Activated naive CD4-positive, alpha-beta T cell treated with anti-CD3 and anti-CD28 coated beads for 36 hours (primary cell): ENCODE measurements at places on chromosomes 6 and 20.

DNA sequence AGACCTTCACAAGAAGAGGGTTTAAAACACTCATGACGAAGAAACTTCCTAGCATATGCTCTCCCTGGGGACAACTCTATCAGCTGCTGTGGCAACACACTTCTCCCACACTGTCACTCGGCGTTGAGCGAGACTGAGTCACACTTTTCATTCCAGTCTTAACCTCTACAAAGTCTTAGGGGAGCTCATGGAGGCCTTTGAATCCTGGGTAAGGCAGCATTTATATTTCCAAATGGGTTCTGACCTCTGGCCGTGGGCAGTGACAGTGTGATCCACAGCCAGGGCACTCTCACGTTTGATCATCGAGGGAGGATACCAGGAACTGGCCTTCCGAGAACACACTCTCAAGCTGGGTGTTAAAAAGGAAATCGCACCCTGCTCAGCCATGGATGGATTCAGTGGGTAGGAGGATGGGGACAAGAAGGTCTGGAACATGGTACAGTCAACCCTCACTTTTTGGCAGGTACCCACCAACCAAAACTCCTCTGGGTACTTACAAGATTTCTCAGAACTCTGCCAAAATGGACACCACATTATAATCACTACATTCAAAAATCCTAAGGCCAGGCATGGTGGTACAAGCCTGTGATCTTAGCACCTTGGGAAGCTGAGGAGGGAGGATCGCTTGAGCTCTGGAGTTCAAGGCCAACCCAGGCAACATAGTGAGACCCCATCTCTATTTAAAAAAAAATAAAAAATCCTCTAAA lies 19.6 kb downstream of the RRBP1 start:
- no peak for DNase-seq

GRCh38 chr6:48426636-48427035 lies 315.6 kb upstream of the PTCHD4 start:
- DNase-seq = no peak

DNA sequence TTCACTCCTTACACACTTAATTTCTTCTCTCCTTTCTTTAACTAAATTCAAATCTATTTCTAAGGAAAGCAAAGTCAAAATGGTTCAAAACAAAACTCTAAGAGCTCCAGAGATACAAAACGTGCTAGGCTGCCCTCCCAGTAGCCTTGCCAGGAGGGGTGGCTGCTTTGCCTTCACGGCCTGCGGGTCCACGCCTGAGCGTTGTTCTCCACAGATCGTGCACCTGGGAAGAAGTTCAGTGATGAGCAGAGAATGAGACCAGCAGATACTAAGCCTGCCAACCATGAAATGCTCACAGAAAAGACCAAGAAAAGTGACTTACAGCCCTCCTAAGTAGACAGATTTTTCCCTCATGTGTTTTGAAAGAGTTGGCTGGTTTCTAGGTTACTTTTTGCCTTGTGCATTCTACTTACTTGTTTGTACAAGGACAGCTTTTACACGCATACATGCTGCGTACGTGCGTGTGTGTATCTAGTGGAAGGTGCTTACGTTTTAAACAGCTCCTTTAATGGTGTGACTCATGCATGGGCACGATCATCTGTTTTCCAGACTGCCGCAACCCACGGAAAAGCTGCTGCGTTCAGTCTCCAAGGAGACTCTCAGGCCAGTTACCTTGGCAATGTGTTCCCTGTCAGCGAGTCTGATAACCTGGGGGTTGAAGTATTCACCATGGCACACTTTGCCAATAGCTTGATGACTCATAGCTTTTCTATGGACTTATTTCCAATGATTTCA lies 32.4 kb upstream of the PBOV1 start:
- no peak for DNase-seq

GRCh38 chr6:37713529-37714119 lies 15.9 kb upstream of the MDGA1 start:
- no peak for DNase-seq

- no peak for DNase-seq
Observed at GRCh38 chr6:44504301-44504791, 116.8 kb downstream of the CDC5L start.

DNA sequence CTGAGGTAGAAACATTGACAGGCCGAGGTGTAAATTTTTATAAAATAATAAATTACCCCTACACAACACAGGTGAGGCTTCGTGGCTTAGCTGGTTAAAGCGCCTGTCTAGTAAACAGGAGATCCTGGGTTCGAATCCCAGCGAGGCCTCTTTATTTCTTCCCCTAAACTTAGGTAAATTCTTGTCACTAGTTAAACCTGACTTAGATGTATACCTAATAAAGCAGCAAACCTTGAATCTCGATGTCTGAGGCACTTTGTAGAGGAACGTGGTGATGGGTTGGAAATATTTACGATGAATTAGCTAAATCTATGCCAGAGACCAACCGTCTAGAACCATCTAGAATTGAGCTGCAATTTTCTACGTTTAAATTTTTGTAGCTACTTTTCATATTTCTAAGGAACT lies 185.6 kb downstream of the OR2B2 start:
- no peak for DNase-seq

GRCh38 chr6:168302534-168302933 lies 17.0 kb downstream of the DACT2 start:
- no peak for DNase-seq

DNA sequence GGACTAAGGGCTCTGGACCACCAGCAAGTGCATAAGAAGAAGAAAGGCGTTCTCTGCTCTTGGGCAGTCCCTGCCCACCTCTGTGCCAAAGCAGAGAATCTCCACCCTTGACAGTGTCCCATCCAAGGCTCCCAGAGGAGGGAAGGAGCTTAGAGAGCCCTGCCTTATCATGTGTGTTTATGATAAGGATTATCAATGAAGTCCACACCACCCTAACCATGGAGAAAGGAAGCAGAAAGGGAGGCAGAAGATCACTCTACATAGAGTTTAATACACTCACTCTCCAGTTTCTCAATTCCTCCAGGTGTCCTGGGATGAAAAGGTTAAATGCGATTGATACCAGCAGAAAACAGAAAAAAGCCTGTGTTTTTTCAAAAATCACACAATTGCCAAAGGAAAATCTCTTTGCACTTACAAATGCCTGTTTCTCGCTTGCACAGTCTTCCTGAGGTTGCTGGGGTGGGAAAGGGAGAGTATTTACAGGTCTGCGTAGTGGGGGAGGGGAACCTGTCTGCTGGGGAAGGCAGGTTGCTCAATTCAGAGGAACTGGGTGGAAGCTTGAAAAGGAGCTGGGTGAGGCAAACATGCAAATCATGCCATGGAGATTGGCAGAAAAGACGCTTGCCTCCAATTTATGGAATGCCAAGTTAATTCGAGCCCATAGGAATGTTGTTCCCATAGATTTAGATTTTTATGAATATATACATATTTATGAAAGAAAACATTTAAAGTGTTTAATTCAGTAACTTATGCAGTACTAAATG lies 104.0 kb downstream of the EYA2 start:
- DNase-seq = no peak

DNA sequence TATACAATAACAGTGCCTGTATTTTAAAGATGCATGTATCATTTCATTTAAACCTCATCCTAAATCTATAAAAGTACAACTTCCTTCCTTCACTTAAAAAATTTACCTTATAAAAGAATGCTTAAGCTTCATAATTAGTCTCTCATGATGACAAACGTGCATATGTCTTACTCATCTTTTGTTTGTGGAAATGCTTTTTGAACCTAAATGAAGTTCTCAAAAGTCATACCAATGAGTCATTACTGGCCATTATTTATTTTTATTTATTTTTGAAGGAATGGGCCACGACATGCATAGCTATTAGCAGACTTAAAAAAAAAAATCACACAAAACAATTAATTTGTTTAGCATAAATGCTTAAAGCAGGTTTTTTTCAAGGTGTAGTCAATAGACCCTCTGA lies 3.7 kb downstream of the TFB1M start:
- no peak for DNase-seq

DNA sequence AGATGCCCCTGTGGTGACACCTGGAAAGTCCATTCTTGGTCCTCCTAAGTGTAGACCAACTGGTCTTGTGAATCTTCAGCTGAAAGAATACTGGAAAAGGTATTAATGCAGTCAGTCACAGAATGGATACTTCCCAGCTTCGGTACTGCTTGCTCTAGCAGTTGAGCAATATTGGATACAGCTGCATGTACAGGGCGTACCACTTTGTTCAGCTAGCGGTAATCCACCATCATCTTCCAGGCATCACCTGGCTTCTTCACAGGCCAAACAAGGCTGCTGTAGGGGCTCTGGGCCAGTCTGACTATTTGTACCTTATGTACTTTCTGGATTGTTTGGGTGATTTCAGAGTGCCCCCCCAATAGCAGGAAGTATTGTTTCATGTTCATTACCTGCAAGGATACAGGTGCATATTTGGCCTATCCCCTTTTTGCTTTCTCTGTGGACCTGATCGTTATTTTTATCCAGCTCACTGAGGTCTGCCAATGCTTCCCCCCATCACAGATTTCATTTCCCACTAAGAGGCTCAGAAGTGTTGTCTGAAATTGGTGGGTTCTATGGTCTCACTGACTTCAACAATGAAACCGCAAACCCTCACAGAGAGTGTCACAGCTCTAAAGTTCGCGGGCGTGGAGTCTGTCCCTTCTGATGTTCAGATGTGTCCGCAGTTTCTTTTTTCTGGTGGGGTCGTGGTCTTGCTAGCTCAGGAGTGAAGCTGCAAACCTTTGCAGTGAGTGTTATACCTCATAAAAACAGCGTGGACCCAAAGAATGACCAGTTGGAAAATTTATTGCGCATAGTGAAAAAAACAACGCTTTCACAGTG lies 52.2 kb downstream of the TRIM27 start:
- DNase-seq = no peak
